ENCODE measurements at places on chromosomes 2 and 18.

GRCh38 chr2:161425728-161426454, 9.8 kb downstream of the TBR1 start:
- DNase-seq: no peak

DNA sequence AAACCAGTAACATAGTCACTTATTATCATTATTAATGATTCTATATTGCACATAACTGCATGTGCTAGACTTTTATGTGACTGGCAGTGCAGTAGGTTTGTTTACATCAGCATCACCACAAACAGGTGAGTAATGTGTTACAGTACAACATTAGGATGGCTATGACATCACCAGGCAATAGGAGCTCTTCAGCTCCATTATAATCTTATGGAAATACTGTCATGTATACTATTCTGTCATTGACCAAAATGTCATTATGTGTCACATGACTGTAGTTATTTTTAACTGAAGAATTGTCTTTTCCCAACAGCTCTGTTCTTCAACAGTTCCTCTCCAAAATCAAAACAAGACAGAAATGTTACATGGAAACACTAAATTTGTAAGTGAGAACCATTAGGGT, 96.3 kb downstream of the C18orf54 start:
- DNase-seq: no peak

DNA sequence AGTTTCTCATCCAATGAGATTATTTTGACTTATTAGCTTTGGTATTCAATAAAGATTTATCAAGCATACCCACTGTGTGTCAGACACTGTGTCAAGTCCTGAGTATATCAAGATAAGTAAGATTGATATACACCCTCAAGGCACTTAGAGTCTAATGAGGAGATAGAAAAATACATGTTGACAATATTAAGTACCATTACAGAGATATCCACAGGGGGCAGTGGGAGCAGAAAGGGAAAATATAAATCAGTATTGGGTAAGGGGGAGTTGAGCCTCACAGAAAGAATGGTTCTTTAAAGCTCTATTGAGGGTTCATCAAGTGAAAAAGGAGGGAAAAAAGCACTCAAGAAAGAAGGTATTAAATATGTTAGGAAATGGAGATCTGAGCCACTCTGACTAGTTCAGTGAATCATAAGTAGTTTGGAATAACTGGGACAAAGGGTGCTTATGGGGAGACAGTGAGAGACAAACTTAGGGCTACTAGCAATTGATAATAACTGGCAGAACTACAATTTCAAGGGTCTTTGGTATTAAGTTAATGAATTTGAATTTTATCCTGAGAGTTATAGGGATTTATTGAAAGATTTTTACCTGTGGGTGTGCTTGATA, 45.5 kb upstream of the SLC8A1 start:
- DNase-seq: no peak

DNA sequence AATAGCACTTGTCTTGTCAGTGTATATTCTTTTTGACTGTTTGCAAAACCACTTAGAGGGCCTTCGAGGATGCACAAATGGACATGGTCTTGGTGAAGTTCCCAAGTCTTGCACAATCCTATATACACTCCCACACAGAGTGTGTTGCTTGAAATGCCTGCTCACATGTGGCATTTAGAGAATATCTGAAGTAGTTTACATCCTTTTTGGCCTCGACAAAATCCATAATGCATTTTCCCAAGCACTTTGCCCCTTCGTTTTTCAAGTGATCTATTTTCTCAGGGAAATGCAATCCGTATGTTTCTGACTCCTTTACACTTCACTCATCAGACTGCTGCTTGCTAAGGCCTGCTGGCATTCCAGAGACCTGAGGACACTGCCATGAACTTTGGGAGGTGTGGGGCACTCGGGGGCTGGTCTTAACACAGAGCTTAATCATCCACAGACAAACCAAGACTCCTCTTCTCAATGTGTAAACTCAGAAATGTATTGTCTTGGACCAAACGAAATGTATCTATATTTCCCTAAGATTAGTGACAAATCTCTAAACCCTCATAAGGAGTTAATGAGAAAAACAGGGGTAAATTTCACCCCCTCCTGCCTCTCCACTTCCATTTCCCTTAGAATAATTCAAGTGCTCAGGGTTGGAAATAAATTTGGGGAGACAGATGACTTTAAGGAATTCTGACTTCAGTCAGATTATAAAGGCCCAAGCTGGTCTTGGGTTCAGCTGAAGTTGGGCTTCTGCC, 219.3 kb upstream of the APCDD1 start:
- DNase-seq: no peak

DNA sequence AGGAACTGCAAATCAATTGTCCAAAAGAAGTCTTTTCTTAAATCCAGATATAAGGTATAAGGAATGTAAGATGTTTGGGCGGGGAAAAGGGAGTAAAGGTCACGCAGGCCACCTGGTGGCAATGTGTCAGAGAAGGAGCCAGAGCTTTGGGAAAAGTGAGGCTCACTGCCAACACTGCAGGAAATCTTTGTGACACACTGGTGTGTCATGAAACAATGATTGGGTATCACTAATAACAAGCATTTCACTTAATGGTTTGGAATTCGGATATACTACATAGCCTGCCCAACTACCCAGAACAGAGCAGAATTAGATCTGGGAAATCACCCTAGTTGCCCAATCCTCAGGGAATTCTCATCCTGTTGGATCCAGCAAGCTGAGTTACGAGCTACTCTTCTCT, 61.0 kb downstream of the RBMS1 start:
- no peak for DNase-seq

- DNase-seq: no peak
Measured at GRCh38 chr2:172048508-172049503, 36.5 kb upstream of the DLX1 start.

DNA sequence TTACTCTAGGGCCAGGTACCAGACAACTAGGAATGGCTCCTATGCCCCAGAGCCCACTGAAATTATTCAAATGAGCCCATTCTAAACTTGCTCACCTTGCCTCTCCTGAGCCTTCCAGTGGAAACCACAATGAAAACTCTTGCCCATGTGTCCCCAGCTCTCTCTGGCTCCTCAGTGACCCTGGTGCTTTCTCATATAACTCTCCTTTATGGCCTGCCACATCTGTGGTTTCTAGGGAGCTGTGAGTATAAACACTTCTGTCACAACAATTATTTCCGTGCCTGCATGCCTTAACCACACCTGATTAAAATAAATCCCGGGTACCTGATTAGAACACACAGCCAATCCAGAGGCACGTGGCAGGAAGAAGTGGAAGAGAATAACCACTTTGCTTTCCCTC, 333.0 kb upstream of the SPRED2 start:
- no peak for DNase-seq

- DNase-seq: no peak
Measured at GRCh38 chr18:49352321-49352720, 108.1 kb downstream of the DYM start.

DNA sequence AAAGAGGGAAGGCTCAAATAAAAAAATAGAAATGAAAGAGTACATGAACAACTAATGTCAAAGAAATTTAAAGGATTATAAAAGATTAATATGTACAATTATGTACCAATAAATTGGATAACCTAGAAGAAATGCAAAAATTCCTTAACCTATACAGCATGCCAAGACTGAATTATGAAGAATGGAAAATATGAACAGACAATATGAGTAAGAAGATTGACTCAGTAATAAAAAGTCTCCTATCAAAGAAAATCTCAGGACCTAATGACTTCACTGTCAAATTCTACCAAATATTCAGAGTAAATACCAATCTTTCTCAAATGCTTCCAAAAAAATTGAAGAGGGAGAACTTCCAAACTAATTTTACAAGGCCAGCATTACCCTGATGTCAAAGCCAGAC, 120.2 kb upstream of the SPOPL start:
- no peak for DNase-seq

- DNase-seq: no peak
Measured at GRCh38 chr2:204293884-204294747, 251.2 kb upstream of the PARD3B start.

DNA sequence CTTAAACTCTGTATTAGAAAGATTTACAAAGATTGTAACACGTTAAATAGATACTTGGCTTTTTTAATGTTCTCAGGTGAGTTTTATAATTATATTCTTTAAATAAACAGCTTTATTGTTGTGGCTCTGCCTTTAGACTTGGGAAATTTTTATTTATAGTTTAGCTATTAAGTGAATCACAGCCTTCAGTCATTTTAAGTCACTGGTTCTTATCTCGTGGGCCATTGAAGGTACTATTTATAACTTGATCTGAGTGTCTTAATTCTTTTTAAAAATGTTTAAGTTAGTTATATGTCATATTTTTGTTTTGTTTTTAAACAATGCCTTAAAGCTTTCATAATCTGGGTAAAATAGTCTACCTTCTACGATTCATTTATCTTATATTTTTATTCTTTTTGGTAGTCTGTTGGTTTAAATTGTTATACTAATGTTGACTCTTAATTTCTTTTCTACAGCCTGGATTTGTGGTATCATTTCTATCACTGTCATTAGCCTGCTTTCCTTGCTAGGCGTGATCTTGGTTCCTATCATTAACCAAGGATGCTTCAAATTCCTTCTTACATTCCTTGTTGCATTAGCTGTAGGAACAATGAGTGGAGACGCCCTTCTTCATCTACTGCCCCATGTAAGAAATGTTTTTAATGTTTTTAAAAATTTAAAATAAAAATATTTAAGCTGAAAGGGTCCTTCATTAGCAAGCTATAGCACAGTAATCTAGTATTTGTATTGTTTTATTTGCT, 49.3 kb downstream of the SLC39A10 start:
- DNase-seq: no peak

DNA sequence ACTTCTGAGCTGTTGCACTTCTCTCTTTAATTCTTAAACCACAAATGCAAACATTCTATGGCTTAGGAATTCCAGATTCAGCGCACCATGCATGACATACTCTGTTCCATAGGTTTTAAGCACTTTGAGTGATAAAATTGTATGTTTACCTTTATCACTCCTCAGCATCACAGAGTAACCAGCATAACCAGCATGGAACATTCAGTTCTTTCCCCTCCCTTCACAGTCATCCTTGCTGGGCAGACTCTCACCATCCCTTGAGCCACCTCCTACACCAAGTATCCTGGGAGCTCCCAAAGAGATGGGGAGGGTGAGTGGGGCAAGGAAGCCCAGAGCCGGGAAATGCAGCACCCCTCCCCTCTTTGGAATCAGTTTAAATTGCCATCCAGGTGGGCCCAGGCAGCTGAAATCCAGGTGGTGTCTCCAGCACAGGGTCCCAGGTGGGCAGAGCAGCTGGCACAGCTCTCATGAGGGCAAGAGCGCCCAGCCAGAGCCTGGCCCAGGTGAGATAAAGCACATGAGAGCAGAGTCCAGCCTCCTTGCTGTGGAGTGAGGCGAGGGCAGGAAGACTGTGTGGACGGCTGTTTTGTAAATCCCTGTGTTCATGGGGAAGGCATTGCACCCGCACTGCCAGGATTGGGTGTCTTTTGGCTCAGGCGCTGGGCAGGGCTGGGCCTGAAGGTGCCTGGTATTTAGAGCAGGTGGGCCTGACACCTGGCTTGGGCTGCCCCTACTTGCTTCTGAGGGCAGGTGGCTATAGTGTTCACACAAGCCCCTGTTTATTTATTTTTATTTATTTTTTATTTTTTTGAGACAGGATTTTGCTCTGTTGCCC, 36.8 kb downstream of the LAMA3 start:
- no peak for DNase-seq

DNA sequence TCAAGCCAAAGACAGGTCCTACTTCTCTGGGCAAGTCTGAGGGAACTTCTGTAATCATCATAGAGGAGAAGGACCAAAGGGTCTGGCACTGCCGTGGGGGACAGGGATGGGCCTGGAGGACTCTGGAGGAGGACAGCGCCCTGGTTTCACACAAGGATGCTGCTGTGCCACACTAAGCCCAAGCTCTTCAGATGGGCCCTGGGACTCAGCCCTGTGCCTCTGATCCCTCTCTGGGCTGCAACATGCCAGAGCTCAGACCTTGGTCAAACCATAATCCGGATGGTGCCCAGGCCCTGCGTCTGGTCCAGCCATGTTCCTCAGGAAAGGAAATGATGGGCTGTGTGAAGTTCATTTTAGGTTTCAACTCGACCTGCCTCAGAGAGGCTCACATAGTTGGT, 222.0 kb upstream of the COPS8 start:
- DNase-seq: no peak

DNA sequence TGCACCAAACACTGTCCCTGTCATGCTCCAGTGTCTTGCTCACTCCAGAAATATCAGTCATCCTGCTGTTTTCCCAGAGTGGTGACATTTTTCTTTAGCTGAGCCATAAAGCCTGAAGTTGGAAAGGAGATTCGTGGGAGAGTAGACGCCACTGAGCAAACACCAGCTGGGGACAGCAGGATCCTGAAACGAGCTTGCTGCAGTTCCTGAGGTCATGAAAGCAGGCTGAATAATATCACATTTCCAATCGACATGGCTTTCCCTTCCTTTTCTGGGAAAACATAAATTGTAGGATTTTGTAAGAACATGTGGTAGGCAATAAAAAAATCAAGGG, 276.4 kb downstream of the CDCA7 start:
- peak; percentile 60 for DNase-seq

DNA sequence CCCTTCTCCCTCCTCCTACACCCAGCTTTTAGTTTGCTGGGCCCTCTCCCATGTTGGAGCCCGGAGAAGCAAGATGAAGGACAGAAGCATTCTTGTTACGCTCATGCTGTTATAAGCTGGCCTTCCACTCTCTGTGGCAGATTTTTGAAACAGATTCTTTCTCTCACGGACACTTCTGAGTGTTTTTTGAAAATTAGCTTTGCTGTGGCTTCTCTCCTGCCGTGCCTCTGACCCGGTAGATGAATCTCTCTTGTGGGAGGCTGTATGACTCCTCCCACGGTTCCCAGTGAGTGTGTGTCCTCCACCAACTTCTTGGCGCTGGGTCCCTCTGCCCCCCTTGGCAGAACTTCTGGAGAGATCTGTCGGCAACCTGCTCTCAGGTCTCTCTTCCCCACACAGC, 269.3 kb upstream of the MYT1L start:
- no peak for DNase-seq

DNA sequence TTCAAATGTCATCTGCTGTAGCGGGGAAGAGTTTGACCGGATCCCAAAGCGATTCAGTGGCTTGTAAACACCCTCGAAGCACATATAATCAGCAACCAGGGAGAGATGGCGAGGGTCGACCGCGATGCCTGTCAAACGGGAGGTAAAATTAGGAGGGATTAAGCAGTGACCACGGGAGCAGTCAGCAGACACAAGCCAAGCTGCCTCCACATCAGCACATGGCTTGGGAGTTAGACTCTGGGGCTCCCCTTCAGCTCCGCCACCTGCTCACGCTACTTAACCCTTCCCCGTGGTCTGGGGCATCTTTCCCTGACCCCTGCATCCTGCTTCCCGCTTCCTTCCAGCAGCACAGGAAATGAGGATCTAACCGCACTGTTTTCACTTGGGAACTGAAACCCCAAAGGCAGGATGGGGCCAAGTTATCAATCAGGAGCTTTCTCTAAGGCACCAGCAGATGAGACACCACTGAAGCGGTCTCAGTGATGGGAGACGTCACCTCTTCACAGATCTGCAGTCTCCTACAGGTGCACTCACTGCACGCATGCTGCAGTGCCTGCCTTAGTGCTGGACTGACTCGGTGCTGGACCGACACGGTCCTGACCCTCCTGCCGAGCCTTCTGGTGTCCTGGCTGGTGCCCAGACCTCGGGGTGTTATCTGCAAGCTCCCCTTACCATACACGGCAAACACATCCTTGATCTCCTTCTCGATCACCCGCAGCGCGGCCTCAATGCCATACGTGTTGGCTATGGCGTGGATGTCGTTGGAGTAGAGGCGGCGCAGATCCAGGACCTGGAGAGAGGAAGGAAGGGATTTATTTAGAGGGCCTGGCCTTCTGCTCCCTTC, 77.5 kb downstream of the POLR1A start:
- DNase-seq: no peak

- DNase-seq: no peak
Measured at GRCh38 chr2:142952793-142953494, 75.5 kb downstream of the KYNU start.

Data from right renal pelvis (tissue), 4 donors.